ENCODE measurements at places on chromosomes 12 and 14. TPM values are rescaled to one million over a fixed set of nuclear protein-coding genes. Genes with fewer than 3 reads are reported as not detected.

DNA sequence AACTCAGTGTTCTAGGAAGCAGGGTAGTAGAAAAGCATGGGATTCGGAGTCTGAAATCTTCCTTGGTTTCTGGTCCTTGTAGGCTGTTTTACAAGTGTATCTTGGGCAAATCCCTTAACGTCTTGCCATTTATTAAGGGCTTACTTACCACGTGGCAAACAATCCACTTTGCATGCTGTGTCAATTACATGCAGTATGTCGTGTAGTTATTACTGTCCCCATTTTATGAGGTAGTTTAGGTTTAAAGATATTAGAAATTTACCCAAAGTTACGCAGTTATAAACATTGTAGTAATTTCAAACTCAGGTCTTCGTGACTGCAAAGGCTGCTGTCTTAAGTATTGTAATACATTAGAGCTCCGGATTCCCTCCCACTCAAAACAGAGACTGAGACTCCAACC lies 1.5 kb upstream of the NOVA1 start:
- no peak for DNase-seq

GRCh38 chr14:77324816-77325745 lies 4.2 kb downstream of the GSTZ1 start:
- DNase-seq, result no peak

GRCh38 chr12:46664761-46665287 lies 161.0 kb downstream of the SLC38A4 start:
- peak; percentile 15 for DNase-seq

GRCh38 chr14:23068789-23069412 lies 11.6 kb upstream of the CDH24 start:
- peak; percentile 92 for DNase-seq

DNA sequence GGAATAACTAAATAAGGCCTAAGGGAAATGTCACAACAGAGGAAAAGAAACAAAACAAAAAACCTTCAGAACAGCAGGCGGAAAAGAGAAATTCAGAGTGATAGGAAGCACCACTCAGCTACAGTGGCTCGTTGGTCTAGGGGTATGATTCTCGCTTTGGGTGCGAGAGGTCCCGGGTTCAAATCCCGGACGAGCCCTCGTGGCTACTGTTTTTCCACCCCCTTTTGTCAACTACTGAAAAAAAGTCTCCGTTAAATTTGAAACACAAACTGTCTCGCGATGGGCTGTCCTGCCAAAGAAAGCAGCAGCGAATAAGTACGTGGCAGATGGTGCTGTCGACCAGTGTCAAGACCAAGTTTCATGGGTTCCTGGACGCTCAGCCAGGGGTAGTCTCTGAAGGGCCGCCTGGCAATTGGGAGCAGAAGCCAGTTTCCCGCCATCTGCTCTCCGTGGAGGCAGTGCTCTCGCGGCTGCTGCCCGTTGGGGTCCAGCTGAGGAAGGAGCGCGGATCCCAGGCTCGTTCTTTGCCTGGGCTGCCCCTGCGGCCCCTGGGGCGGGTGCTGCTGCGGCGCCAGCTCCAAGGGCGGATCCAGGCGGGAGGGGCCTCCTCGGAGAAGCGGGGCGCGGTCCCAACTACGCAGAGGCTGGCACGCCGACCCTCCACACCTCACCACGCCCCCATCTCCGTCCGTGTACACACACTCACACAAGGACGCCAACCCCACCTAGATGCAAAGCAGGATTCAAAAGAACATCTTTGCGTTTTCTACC lies at the start of gene RNASE4:
TSS of gene RNASE4 (plus strand) at position 670 of the 771 bp plus-strand sequence. CDS start 14,812 bp downstream, outside the sequence.
- peak; percentile 93 for DNase-seq

DNA sequence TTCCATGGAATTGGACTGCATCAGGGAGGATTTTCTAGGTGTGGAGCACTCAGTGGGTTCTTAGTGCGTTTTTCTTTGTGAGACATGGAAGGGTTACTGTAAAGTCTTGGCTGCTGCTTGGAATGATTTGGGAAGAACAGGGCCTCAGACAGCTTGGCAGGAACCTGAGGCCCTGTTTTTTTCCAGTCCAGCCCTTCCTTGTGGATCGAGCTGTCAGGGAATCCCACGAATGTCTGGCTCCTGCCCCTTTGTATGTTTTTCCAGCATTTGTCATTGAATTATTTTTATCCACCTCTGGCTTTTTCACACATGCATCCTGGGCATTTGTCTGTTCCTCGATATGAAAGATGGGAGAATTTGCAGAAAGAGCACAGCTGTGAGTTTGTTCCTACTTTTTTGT lies 158.5 kb downstream of the TGFB3 start:
- DNase-seq, result no peak

GRCh38 chr12:118058881-118059280 lies 2.1 kb downstream of the WSB2 start:
- DNase-seq, result no peak

The KCNH3 gene
- 2.8 TPM for total RNA-seq

- DNase-seq, result no peak
Measured at GRCh38 chr14:86541972-86542371, 1012.0 kb downstream of the FLRT2 start.

The SLC6A13 gene
- total RNA-seq, result 22.8 TPM

The SLC10A1 gene
- total RNA-seq, result not detected

The TAS2R30 gene
- total RNA-seq, result 4.0 TPM

DNA sequence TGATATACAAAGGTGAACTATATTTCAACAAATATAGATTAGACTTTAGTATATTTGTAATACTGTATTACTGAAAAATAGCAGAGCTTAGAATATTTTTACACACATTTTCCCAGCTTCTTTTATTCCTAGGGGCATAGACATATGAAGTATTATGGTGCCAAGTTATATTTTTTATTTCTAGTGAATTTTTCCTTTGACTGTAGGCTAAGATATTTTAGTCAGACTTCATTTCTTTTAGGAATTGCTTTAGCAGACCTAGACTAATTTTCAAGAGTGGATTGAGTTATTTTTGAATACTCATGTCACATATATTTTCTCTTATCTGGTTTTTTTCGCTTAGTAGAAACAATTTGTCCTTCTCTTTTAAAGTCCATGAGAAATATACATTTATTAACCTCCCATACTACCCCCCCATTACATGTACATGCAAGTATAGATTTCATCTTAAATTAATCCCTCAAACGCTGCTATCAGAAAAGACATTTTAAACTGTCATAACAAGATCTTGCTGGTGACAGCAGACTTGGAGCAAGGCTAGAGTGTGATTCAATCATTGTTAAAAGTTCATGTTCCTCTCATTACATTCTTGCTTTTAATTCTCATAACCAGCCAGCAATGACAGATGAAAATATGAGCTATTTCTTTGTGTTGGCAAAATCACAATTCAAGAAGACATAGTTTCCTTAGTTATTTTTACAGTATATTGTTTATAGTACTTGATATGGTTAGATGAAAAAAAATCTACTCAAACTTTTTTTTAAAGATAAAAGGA lies 456.1 kb downstream of the AEBP2 start:
- no peak for DNase-seq

- DNase-seq, result no peak
Measured at GRCh38 chr12:40969796-40970195, 218.3 kb upstream of the PDZRN4 start.

DNA sequence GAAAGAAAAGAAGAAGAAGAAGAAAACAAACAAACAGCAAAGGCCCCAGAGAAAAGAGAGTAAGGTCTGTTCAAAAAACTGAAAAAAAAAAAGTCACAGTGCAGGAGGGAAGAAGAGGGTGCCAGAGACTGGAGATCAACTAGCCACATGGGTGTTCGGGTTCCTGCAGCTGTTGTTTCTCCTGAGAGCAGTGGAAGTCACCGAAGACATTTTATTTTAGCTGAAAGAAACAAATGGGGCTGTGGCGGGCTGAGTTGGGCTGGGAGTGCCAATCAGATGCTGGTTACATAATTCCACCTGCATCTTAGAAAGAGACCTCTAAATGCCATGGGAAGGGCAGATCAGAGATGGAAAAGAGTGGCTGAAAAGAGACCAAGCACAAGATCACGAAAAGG lies 33.9 kb downstream of the ACTN1 start:
- no peak for DNase-seq

DNA sequence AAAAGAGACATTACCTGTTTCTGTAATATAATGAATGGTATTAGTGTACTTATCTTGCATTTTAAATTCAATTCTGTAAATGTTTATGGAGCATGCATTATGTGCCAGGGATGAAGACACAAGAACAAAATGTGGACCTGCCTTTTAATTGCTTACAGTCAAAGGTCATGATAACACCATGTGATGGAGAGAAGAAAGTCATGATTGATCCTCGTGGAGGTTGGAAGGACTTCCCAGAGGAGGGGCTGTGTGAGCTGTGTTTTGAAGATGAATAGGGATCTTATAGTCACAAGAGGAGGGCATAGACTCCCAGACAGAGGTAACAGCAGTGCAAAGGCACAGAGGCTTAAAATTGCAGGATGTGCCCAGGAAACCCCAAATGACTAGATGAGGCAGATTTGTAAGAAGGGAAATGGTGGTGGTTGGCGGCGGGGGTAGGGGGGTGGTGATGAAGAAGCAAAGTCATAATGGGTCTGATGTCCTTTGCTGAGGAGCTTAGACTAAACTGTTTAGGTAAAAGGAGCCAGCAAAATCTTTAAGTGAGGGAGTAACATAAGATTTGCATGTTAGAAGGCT lies 151.5 kb downstream of the PRKCH start:
- no peak for DNase-seq

GRCh38 chr12:3243376-3244084 lies 166.4 kb downstream of the TSPAN9 start:
- DNase-seq, result no peak

The FSCB gene
- not detected for total RNA-seq

GRCh38 chr14:62301080-62301479 lies 538.9 kb downstream of the SNAPC1 start:
- no peak for DNase-seq

- DNase-seq, result no peak
Measured at GRCh38 chr14:51458563-51458955, 193.2 kb upstream of the FRMD6 start.

- no peak for DNase-seq
Measured at GRCh38 chr14:38971258-38971921, 131.6 kb downstream of the SEC23A start.

GRCh38 chr14:31582286-31582691 lies 21.1 kb downstream of the NUBPL start:
- DNase-seq, result no peak

DNA sequence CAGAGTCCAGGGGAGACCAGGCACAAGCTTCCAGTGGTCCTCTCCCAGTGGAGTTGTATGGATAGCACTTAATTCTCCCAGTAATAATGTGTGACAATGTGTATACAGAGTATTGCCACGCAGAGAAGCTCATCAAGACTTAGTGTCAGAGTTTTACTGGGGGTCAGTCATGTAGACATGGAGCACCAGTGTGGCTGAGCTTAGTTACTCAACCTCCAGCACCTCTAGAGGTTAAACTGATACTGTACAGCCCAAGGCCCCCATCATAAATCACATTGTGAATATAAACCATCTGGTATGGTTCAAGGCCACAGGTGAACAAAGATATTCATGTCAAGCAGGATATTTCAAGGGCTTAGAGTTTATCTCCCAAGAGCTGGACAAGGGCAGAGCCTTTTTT lies 378.1 kb upstream of the TMPO start:
- no peak for DNase-seq

The OTOGL gene
- 0.47 TPM for total RNA-seq

DNA sequence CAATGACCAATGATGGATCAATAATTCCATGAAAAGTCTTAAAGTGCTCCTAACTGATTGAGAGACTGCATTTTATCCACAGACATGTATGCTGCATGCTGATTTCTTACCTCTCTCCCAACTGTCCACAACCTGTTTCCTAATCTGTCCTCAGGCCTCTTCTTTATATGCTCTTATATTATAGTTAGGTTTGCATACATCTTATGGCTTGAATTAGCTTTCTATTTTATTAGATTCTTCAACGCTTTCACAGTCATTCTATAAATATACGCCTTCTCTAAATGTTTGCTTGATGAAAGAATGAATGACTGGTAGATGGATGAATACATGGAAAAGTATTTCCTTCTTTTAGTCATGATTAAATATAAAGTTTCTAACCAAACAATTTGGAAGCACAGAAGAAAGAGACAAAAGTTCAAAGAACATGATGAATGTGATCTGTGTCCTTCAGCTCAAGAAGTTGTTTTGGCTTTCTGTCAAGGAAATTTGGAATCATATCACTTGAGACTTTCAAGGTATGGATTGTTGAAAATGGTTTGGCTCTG lies 91.8 kb upstream of the NPAS3 start:
- no peak for DNase-seq

DNA sequence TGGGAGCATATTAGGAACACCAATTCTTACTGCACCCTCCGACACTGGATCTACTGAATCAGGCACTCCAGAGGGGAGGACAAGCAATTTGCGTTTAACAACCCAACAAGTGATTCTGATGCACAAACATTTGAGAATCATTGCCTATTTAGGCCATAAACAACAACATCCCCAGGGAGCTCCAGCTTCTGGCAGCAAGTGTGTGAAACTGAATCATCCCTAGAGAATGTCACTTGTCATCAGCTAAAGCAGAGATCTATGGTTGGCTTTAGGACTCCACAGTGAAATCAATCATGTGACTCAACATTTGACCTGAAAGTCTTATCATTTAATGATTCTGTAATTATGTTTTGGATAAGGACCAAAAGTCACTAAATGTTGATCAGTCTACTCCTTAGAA lies 505.0 kb upstream of the FLRT2 start:
- no peak for DNase-seq

DNA sequence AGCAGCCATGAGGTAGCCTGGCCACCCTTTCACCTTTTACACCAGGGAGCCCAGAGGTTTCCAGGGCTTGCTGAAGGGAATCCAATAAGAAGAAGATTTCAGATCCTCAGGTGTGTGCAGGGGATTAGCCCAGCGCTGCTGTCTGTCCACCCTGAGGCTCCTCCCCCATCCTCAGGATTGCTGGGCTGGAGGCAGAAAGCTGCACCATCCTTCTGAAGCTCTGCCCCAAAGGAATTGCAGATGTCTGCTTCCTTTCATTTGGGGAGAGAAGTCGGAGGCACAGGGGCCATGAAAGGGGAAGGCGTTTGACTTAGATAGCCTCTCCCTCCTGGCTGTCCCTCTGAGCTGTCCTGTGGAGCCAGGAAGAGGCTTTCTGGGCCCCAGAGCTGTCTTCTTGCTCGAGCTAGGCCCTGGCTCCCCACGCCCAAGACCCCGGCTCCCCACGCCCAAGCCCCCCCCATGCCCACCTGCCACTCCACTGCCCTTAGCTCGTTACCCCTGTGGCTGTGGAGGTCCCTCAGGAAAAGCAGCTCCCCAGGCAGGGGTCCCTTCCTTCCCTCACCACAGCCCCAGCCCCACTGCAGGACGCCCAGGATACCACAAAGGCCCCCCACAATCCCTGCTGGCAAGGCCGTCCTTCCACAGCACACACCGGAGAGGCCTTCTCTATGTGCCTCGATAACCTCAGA lies 359.0 kb downstream of the CACNA1C start:
- no peak for DNase-seq

- DNase-seq, result no peak
Measured at GRCh38 chr14:94227029-94227428, 52.9 kb downstream of the PPP4R4 start.

DNA sequence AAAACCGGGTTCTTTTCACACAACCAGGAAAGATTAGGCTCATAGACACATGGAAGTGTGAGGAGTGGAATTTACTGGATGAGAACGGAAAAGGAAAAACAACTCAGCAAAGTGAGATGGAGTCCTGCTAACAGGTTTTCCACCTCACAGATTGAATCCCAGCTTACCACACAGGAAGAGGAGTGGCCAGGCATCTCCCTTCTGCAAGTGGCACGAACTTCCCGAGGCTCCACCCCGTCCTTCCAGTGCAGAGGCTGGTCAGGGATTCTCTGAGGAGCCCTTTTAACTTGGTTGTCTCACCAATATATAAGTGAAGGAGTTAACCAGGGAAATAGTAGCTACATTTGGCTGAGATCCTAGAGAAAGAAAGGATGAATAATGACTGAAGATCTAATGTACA lies 102.8 kb downstream of the SCAF11 start:
- no peak for DNase-seq

The CEBPE gene
- total RNA-seq, result not detected
